ENCODE measurements at places on chromosomes 12 and 14.

DNA sequence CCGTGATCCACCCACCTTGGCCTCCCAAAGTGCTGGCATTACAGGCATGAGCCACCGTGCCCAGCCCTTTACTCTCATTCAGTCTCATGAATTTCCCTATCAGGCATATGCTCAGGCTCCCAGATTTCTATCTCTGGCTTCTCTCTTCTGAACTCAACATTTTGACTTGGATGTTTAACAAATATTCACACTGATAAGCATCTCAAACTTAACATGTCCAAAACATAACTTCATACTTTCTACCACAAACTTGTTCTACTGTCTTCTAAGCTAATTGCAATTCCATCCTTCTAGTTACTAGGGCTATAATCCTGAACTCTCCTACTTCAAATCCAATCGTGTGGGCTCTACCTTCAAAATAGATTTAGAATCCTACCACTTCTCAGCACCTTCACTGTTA is 73.9 kb upstream of the PAWR start:
- no peak for DNase-seq

- DNase-seq = no peak
Observed at GRCh38 chr12:83958997-83959396, 953.6 kb downstream of the SLC6A15 start.

DNA sequence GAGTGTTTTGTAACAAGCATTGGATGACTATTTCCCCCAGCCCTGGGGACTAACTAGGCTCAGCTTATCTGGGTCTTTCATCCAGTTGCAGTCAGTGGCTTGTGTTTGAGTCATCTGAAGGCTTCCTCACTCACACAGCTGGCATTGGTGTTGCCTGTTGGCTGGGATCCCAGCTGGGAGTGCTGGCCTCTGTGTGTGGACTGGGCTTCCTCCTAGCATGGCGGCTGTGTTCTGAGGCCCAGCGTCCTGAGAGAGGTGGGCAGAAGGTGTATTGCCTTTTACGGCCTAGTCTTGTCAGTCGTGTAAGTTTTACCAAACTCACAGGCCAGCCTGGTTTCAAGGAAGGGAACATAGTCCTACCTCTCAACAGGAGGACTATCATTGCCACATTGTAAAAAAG is 28.3 kb upstream of the PPP2R5C start:
- DNase-seq = no peak

GRCh38 chr12:123384318-123384993 is 524 bp downstream of the KMT5A start:
- DNase-seq = peak; percentile 44

- DNase-seq = no peak
Observed at GRCh38 chr14:78967111-78967809, 797.1 kb downstream of the NRXN3 start.

DNA sequence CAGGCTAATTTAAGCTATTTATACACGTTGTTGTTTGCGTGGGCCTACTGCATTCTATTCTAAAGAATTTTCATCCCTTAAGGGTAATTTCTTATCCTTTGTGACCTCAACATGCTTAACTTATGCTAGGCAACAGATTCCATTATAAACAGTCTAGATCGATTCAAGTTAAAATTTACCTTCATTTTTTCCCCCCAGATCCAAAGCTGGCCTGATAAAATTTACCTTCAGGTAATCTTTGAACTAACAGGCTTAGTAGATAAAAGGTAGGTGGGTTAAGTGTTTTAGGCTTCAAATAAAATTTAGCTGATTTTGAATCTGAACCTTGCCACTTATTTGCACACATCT is 389 bp upstream of the CCNB1IP1 start:
- DNase-seq = no peak

- no peak for DNase-seq
Observed at GRCh38 chr12:2835691-2836403, 1.0 kb upstream of the NRIP2 start.

GRCh38 chr14:70525691-70526090 is 9.1 kb downstream of the ADAM20 start:
- peak; percentile 4 for DNase-seq

DNA sequence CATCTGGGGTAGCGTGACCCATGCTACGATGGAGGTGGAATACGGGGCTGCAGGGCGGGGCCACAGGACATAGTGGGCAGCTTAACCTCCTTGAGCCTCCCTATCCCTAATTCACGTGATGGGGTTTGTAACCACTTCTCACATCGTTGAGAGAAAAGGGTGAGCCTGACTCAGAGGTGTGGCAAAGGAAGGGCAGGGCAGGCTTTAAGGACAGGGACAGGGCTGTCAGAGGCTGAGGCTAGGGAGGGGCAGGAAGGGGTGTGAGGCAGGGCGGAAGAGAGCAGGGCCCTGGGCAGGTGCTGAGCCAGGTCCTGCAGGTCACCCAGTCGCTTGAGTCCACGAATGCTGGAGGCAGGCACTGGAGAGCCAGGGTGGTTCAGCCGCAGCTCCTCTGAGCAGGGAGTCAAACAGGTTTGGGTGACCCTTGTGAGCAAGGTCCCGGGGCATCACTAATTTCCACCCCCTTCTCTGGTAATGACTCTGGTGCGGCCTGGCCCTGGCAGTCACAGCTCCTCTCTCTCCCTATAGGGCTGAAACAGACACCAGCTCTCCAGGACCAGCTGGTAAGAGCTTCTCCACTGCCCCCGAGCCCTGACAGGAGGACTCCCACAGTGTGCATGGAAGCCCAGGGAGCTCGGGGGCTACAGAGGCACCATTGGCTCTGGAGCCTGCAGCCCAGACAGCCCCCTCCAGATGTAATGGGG is 7.5 kb upstream of the AQP2 start:
- DNase-seq = no peak

DNA sequence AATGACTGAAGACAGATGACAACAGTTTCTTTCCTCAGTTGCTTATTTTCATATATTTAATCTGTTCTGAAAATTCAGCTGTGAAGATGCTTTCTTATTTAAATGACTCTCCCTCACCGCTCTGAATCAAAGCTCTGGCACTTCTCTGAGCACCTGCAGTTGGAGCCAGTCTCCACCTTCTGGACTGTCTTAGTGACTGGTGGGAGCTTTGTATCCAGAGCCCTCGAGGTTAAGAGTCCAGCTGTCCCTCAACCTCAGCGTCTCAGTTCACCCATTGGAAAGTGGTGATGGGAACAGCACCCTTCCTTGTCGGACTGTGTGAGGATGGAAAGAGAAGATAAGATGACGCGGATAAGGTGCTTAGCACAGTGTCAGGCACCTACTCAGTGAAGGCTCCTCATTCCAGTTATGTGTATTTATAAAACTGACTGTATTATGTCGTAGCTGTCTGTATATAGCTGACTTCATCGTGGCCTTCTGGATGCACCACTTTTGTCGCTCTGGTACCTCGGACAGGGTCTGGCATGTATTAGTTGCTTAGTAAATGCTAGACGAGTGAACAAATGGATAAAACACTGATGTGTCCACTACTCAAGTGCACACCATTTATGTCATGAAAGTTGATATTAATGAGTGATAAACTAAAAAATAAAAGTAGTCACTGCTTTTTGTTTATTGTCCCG is 34.5 kb downstream of the ELK3 start:
- no peak for DNase-seq

GRCh38 chr14:61561657-61562276 is 133.5 kb upstream of the HIF1A start:
- peak; percentile 46 for DNase-seq

- DNase-seq = no peak
Observed at GRCh38 chr14:64714432-64715025, 10.3 kb downstream of the PLEKHG3 start.

GRCh38 chr14:61280526-61281185 is 482 bp downstream of the TMEM30B start:
- peak; percentile 83 for DNase-seq

DNA sequence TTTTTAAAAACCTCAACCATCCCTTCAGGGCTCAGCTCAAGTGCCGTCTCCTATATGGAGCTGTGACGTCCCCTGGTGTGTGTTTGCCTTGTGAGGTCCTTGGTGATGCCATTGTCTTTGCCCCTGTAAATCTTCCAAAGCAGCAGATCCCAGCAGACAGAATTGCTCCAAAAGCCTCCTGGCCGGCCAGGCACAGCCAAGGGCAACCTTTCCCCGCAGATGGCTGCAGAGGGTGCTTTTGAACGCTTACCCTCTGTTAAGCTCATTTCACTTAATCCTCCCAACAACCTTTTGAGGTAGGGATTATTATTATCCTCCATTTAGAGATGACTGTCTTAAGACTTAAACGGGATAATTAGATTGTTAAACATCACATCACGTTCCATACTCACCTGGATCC is 51.4 kb downstream of the RFX4 start:
- DNase-seq = no peak

- DNase-seq = no peak
Observed at GRCh38 chr12:75759842-75760572, 248.6 kb upstream of the KRR1 start.

GRCh38 chr12:2413999-2414792 is 361.4 kb downstream of the CACNA1C start:
- DNase-seq = no peak

DNA sequence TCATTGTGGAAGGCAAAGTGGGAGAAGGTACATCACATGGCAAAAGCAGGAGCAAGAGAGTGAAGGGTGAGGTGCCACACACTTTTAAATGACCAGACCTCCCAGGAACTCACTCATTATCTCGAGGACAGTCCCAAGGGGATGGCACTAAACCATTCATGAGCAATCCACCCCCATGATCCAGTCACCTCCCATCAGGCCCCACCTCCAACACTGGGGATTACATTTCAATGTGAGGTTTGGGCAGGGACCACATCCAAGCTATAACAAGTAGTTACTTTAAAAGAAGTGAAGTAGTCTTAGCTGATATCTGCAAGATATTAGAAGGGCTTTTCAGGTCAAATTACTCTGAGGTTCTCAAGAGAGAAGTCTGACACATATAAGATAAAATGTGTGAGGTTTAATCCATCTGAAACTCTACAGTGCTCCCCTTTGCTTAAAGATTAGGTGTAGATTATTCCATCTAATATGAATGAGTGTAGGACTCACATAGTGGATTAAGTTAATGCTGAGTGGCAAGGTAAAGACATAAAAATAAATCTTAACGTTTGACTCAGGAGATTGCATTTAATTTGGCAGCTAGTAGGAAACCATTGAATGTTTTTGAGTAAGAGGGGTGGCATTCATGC is 130.8 kb downstream of the TMX1 start:
- DNase-seq = no peak

DNA sequence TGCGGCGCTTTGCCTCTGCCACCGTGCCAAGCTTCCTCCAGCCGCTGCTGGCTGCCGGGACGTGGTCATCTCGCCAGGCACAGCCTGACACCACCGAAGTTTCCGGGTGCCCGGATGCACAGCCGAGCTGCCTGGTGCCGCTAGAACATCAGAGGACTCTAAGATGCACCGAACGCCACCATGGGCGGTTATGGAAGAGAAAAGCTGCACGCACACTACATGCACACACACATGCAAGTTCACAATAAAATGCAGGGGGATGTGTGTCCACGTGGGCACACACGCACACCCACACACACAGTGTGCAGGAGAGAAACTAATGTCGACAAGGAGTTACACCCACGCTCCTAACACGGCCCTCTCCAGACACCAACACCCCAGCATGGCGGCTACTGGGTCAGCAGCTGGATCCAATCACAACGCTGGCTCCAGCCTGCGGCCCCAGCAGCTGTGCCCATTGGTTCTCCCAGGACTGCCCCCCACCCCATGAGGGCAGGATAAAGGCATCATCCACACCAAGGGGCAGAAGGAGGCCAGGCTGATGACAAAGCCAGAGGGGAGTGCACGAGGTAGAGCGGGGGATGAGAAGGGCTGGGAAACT is 82.7 kb downstream of the BCL11B start:
- no peak for DNase-seq
